ENCODE measurements at places on chromosomes 5 and 9.

DNA sequence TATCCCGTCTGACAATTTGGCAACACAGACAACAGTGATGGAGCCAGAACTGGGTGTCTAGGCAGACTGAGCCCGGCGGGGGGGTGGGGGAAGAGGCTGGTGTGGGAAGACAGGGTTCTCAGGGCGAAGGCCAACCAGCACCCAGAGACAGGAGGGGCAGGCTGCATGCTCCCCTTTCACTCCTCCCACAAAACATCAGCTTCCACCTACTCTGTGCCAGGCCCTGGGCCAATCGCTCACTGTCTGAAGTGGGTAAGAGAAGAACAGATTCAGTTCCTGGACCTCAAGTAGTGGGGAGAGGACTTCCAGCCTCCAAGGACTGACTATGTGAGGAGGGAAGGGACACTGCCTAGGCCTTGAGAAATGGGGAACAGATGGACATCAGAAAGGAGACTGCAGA lies 2.8 kb downstream of the SNCB start:
- no peak for DNase-seq

DNA sequence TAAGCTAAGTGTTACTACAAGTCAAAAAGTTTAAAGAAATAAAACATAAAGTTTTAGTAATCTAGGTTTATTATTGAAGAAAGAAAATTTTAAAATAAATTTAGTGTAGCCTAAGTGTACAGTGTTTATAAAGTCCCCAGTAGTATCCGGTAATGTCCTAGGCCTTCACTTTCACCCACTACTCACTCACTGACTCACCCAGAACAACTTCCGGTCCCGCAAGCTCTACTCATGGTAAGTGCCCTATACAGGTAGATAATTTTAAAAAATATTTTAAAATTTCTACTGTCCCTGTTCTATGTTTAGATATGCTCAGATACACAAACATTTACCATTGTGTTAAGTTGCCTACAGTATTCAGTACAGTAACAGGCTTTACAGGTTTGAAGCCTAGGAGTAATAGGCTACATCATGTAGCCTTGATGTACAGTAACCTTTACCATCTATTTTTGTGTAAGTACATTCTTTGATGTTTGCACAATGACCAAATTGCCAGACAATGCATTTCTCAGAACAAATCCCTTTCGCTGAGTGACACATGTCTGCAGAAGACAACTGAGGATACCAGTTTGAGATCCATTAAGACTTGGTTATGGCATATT lies 253.6 kb downstream of the TRIM32 start:
- no peak for DNase-seq

DNA sequence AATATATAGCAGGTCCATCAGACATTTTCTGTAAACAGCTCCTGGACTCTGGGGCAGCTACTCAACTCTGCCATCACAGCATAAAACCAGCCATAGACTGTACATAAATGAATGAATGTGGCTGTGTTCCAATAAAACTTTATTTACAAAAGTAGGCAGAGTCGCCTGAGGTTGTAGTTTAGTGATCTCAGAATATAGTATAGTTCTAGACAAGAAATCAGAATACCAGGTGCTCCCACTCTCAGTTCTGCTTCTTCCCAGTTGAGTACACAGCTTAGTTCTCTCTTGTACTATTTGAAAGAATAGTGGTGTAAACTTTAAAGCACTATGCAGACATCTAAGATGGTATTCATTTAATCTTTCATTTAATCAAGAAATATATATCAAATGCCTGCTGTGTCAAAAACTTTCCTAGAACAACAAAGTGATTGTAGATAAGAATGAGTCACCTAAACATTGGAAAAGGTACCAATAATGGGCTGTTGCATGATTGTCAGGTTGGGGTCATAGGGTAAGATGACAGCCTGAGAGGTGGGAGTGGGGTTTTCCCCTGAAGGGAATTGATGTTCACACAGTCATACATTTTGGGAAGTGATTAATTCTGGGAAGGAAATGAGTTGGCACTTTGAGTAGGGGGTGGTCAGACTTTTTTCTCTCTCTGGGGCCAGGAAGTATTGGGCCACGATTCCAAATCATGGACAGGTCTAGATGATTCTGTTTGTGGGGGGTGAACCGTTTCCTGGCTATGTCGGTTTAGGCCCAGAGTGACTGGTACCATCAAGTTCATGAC lies 37.0 kb downstream of the TNFSF8 start:
- DNase-seq: no peak

DNA sequence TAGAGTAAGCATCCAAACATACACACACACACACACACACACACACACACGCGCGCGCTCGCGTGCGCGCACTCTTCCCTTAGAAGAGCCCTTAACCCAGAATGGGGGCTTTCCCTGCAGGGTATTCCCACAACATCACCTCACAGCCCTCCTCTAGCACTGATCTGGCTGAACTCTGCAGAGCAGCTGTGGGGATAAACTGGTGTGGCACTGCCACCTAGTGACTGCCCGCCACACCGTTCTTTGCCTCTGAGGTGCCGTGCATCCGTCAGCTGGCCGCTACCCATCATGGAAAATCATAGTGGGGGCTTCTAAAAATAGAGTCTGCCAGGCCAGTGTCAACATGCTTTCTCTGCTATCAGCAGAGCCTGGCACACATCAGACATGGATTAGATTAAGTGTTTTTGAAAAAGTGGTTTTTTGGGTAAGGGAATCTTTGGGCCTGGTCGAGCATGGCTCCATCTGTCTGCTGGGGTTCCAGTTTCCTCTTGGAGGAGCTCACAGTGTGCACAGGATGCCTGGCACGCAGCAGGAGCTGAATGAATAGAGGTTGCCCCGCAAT lies 88.1 kb downstream of the KCNN2 start:
- DNase-seq: peak; percentile 1

DNA sequence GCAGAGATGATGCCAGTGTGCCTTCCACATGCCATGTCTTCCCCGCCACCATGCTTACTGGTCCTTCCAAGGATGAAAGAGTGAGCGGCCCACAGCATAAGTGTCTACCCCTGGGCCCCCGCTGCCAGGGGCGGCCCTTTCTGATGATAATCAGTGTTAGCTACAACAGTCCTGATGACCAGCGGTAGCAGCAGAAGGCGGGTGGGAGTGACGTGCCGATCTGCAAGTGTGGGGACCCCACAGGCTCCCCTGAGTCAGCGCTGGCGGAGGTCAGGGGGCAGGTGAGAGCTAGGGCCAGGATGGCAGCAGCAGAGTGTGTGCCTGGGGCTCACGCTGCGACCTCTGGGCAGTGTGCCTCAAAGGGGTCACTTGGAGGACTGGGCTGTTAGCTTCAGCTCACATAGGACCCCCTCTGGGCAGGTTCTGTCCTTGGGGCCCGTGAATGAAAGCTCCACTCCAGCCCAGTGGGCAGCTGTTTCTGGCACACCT lies 80.4 kb downstream of the HMCN2 start:
- DNase-seq: no peak

DNA sequence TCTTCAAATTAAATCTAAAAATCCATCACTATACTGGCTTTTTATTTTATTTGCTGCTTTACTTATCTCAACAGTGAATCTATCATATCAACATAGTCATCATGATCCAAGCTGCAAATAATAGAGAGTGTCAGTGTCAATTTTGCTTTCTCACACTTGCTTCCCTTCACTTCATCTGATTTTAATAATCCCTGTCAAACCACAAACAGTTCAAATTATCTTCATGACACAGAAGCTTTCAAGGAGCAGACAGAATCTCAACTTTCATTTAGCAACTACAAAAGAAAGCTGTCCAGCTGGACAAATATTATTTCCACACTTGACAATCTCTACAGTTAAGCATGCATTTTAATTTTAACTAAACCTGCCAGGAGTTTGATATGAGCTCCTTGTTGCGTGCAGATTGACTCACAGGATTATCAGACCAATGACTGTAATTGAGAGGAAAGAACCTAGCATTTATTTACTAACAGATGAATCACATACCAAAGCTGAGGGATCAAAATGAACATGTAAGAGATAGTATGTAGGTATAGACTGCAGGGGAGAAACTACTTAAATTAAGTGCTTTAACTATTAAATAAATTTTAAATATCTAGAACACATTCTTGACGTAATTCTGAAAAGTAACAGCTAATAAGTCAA lies 56.0 kb downstream of the KIAA0825 start:
- DNase-seq: no peak

DNA sequence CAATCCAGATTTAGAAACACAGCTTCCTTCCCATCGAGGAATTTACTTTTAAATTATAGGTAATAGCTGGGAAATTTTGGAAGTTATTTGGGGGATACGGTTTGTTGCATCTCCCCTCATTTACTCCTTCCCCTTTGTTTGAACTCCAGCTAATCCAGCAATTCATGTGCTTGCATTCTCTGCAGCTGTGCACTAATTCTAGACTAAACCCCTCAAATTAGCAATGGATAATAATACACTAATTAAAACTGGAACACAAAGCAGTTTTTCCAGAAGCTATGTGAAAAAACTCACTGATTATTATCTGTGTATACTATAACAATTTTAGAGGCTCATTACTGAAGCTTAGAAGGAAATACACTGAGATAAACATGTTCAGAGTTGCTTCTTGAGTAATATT lies 751.2 kb upstream of the ZNF608 start:
- no peak for DNase-seq

DNA sequence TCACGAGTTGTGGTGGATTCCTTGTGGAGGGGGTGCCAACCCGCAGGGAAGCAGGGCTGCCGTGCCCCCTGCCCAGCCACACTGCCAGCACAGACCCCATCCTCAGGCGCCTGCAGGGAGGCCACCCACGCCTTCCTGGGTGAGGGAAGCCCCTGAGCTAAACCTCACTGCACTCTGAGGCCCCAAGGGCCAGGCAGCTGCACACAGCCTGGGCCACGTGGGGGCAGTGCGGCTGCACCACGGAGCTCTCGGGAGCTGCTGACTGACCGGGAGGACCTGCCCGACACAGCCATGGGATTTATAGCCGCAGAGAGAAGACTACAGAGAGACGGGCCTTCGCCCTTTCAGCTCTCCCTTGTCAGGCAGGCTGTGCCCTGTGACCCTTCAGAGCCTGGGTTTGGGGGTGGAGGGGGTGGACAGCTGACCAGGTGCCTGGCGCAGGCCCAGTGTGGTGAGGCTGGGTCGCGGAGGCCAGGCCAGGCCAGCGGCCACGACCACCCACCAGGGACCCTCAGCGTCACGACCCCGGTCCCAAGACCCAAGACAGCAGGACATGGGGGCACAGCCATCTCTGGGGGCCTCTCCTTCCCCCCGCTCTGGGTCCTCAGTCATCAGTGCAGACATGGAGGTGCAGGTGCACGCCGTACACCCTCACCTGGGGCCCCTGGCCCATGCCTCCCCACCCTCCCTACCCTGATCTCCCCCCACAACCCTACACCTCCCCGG lies 4.3 kb upstream of the AHRR start:
- no peak for DNase-seq

DNA sequence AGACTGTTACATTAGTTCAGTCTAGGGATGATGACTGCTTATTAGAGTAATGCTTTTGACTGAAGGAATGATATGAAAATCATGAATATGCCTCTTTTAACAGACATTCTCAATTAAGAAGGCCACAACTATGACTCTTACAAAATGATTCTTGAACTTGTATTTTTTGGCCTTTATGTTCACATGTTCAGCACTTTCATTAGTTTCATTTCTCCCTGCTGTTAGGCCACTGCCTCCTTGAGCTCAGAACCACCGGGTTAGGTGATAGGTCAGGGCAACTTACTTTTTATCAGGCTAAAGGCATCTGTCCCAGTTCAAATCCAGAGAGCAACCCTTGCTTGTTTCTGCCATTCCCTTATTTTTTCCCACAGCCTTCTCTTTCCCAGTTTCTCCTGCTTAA lies 235.2 kb upstream of the ELL2 start:
- DNase-seq: no peak

Measured in NK-92 treated with Interleukin-12 subunit alpha and Interleukin-12 subunit beta, amount 100 ng/mL, for 24 hours (cell line).